ENCODE measurements at places on chromosomes 6 and 20.
A peak's percentile ranks its signal among the peaks of the same experiment; 100 is the strongest.

DNA sequence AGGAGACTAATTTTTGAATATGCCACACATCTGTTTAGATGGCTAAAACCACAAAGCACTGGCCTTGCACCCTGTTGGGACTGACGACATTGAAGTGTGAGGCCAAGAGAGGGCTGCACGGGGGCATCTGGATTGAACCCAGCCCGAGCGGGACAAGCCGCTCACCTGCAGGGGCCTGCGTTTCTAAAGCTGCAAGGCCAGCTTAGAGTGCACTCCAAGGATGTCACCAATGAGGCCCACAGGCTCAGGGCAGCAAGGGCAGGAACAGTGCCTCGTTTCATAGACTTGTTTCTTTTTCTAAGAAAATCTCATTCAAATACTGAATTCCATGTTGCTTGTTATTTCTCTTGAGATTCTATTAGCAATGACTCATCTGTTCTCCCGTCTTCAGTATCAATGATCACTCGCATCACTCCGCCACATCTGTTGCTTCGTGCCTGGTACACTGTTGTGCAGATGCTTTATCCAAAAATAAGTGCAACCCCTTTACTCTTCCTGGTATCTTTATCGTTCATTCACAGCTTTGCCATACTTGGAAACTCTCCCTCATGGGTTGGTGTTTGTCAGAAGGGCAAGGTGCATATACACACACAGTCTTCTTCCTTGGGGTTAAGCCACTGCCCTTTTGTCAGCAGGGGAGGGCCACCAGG lies 120.1 kb downstream of the IRF4 start:
- DNase-seq, result no peak

GRCh38 chr20:8829256-8829655 lies 239.6 kb upstream of the PLCB4 start:
- DNase-seq, result no peak

- DNase-seq, result peak; percentile 67
Observed at GRCh38 chr6:45654673-45655072, 276.9 kb upstream of the SUPT3H start.

- no peak for DNase-seq
Observed at GRCh38 chr20:37917461-37917860, 14.5 kb downstream of the VSTM2L start.

DNA sequence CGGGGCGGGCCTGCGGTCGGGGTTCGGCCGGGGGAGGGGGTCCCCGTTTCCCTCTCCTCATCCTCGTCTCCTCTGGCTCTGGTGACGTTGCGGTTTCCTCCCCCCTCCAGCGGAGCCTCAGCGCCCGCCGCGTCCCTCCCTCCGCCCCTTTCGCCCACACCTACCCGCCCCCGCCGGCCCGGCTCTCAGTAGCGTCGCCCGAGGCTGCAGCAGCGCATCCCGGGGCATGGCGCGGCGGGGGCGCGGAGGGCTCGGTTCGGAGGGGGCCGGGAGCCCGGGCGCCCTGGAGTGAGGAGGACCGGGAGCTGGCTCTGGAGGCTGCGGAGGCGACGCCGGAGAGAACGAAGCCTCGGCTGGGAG lies at the start of gene DSE:
TSS of gene DSE (plus strand) at position 188 of the 360 bp plus-strand sequence. CDS start 28,304 bp downstream, outside the sequence.
- DNase-seq, result no peak

DNA sequence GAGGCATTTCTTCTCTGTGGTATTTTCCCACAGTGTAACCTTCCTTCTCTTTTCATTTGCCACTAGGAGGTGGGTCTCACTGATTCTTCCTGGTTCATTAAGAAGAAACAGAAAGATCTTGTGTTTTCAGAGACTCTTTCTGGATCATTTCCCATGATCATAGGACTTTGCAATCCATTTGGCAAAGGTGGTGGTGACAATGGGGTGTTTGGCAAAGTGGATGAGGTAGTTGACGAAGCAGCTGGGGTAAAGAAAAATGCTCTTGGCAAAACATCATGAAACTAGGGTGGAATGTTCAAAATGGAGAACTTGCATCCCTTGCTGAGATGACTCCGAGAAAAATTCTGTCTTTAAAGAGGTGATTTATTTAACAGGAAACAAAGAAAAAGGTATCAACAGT lies 50.6 kb downstream of the TRAF3IP2 start:
- DNase-seq, result peak; percentile 61

DNA sequence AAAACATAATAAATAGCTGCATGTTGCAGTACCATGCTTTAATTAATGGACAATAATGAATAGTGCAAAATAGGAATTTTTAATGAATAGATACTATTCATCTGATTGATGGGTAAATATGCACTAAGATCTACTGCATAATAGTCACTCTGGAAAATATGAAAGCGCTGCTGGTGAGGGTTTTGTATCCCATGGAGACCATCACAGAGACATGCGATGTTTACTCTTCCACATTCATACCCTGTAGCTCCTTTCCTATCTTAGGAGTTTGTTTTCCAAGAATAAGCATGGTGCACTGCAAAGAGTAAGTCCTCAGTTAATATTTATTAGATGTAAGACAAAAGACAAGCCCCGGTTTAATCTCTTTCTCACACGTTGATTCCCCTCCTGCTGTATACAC lies 81.4 kb downstream of the NRSN1 start:
- DNase-seq, result no peak

DNA sequence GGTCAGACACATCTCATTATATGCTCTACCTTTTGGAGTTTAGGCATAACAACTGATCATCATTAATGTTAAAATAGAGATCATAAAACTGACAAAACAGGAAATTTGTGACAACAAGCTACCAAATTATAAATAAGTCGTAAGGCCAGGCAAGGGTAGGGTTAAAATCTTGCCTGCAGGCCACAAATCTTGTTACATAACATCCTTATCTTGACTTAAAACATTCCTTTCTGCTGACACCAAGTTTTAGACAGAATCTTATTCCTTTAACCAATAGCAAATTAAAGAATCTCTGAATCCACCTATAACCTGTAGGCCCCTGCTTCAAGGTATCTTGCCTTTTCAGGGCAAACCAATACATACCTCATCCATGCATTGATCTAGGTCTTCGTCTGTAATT lies 32.5 kb upstream of the NKAIN2 start:
- DNase-seq, result no peak

GRCh38 chr6:105188251-105188650 lies 8.4 kb upstream of the POPDC3 start:
- DNase-seq, result no peak

DNA sequence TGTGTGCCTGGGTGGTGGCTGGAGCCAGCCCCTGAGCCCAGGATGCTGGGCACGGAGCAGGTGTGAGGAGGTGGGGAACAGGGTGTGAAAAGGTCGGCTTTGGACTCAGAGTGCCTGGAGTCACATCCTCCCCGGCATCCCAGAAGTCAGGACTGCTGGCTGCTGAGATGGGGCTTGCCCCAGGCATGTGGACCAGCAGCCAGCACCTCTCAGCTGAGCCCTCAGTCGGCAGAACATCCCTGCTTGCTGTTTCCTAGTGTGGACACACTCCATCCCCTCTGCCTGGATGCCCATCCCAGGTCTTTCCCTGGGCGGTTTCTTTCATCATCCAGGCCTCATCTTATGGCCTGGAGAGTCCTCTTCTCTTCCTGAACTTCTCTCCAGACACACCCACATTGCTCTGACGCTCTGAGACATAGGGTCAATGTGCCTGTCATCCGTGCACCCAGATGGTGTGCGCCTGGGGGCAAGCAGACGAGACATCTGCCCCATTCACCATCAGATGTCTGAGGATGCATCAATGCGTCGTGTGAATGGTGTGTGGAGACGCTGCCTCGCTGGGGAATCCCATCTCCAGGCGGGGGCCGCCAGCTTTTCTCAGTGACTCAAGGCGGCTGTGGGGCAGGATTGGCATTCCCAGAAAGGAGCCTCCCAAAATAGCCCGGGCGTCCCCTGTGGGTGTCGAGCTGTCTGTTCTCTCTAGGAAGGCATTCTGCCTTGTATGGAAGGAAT lies 104.2 kb downstream of the SYCP2 start:
- peak; percentile 57 for DNase-seq

DNA sequence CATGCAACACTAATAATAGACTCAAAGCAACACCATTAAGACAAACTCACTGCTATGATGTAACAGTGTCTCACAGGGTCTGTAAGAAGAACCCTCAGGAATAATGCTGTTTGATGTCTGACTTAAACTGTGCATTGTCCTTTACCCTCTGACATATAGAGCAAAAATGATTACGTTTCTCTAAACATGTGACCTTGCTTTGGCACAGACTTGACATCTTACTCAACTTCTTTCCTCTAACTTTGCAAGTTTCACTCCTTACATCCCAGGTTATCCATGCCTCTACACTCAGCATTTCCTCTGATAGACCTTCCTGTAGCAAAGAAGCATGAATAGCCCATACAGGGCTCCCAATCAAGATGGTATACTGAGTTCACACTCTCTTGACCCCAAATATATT lies 252.7 kb downstream of the UST start:
- no peak for DNase-seq

- no peak for DNase-seq
Observed at GRCh38 chr20:55067158-55067825, 591.9 kb downstream of the DOK5 start.

- no peak for DNase-seq
Observed at GRCh38 chr6:40810171-40810570, 223.0 kb upstream of the LRFN2 start.

DNA sequence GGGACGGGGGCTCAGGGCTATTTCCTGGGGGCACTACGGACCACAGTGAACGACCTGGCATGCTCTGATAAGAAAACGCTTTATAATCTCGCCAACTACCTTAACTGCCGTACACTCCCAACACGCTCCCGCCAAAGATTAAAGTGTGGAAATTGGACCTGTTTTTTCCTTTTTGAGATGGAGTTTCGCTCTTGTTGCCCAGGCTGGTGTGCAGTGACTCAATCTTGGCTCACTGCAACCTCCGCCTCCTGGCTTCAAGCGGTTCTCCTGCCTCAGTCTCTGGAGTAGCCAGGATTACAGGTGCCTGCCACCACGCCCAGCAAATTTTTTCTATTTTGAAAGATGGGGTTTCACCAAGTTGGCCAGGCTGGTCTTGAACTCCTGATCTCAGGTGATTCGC lies 346 bp upstream of the SLC44A4 start:
- DNase-seq, result no peak

DNA sequence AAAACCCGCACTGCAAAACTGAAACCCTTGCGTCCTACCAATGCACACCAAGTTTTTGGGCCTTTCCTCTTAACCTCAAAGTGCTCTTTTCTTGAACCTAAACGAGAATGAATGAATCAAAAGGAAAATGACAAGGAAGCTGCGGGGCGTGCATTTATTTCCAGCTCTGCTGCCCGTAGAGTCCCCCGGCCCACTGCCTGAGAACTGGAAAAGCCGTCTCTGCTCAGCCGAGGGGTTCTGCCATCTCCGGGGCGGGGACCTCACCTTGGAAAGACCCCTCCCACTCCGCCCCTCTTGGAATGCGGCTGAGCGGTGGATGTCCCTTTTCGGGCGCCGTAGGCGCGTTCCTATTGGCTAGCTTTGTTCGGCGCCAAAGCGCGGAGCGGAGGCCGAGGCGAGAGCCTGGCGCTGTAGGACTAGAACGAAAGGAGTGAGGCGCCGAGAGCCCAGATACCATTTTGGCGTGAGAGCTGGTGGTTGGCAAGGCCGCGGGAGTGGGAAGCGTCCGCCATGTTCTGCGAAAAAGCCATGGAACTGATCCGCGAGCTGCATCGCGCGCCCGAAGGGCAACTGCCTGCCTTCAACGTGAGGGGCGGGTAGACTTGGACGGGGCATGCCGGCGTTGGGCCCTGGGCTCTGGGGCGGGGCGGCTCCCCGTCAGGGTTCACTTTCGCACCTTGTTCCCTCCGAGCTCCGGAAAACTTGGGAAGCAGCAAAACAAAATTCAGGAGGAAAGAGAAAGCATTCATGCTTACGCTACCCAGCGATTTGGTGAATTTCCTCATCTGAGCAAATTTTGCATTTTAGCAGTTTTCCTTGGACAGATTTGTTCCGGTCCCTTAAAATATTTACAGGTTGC lies at the start of gene GINS1:
TSS of gene GINS1 (plus strand) at position 363 of the 859 bp plus-strand sequence. CDS start at position 511, 148 bp downstream.
- DNase-seq, result peak; percentile 90

DNA sequence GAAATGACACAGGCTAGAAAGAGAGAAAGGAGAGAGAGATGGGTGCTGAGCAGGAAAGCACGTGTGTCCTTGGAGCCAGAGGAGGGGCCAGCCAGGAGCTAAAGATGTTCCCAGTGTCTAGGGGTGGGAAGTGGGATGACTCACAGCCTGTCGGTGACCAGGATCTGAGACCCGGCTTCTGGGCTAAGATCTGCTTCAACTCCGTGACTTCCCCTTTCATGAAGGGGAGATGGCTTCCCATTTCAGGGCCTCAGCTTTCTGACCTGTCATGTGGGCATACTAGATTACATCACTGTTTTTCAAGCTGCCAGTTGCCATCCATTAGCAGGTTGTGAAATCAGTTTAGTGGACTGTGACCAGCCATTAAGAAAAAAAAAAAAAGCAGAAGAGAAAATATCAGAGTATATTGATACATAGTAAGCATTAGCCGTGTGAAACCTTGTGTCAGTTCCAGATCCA lies 5.4 kb downstream of the TGM3 start:
- DNase-seq, result no peak

DNA sequence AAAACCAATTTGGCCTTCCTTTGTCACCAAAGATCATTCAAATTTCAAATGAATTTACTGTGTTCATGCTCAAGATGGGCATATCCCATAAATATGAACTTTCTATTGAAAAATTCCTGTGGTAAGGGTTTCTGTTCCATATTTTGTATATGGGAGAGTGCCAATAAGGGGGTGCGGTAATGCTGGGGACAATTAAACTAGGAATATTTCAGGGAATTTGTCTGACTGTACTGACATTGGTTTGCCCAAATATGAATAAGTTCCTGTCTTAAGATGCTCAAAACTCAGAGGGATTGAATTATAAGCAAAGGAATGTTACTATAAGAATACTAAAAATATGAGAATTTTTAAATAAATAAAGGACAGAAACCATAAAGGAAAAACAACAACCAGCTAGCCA lies 553.0 kb upstream of the MARCKS start:
- no peak for DNase-seq

- no peak for DNase-seq
Observed at GRCh38 chr6:35787266-35788218, 6.7 kb downstream of the CLPSL1 start.

GRCh38 chr6:39426073-39426456 lies 103.6 kb upstream of the KCNK16 start:
- no peak for DNase-seq

GRCh38 chr6:136846046-136846445 lies 23.7 kb downstream of the PEX7 start:
- peak; percentile 57 for DNase-seq

- DNase-seq, result no peak
Observed at GRCh38 chr20:63700199-63701050, 4.0 kb downstream of the TNFRSF6B start.

DNA sequence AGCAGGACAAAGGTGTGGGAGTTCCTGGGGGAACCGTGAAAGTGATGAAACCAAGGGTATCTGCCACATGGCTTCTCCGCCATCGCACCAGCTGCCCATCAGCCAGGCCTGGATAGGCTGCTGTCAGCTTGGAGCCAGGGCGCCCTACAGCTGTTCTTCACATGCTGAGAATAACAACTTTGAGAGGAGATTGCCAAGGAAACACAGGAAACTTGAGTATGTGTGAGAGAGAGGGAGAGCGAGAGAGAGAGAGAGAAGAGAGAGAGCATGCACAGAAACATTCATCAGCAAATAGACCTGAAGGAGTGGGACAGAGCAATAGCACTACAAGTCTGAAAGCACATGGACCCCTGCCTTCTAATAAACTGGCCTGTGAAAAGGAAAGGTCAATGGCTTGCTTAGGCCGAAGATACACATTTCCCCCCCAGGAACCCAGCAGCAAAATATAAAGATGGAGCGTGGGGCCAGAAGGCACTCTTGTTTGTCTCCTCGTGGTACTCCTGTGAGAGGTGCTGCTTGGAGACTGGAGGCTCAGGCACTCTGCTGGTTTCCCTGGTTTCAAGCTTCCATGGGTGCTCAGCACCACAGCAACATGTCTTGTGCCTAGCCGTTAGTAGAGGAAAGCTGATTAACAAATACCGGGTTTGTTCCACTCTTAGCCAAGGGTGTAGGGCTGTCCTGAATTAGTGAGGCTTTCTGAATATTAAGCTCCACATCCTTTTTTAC lies 53.0 kb downstream of the SNAP25 start:
- DNase-seq, result peak; percentile 71
